ENCODE measurements at places on chromosomes 5 and 9. TPM values are rescaled to one million over a fixed set of nuclear protein-coding genes. Genes with fewer than 3 reads are reported as not detected.
A peak's percentile ranks its signal among the peaks of the same experiment; 100 is the strongest.

- H3K27me3 ChIP-seq, result no peaks in the 10 kb centered on the region
- no peaks in the 10 kb centered on the region for H3K4me1 ChIP-seq
- H3K36me3 ChIP-seq, result no peaks in the 10 kb centered on the region
- no peak for DNase-seq
Observed at GRCh38 chr5:74623006-74623611, 17.4 kb downstream of the ENC1 start.

DNA sequence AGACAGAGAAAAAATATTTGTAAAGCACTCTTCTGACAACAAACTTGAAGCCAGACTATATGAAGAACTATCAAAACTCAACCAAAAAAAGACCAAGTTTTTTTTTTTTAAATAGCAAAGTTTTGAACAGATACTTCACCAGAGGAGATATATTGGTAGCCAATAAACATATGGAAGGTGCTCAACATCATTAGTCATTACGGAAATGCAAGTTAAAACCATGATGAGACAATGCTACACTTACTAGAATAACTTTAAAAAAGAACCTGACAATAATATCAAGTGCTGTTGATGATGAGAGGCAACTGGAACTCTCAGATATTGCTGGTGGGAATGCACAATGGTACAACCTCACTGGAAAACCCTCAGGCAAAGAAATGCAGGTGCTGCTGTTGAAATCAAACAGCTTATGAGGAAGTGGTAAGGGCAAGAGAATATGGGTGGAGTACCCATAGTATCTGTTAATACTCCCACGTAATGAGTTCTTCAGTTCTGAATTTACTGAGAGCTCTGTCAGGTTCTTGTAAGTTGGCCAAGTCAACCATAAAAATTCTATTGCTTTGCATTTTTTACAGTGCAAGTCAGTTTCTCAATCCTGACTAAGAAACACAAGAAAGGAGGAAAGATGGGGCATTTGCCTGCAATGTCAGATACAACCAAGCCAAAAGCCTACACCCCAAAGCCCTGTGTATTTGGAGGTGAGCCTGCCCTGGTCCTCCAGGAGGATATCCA, 87.3 kb upstream of the GNAQ start:
- H3K4me3 ChIP-seq, result no peak overlapping the region
- no peaks in the 10 kb centered on the region for H3K4me1 ChIP-seq
- DNase-seq, result no peak
- H3K27me3 ChIP-seq, result no peaks in the 10 kb centered on the region

- no peak for DNase-seq
- no peaks in the 10 kb centered on the region for H3K36me3 ChIP-seq
- H3K27me3 ChIP-seq, result no peaks in the 10 kb centered on the region
Observed at GRCh38 chr5:56247592-56247991, 14.5 kb upstream of the ANKRD55 start.

GRCh38 chr5:6342689-6343315, 35.5 kb downstream of the MED10 start:
- H3K27ac ChIP-seq, result no peak overlapping the region
- no peak for DNase-seq
- no peaks in the 10 kb centered on the region for H3K27me3 ChIP-seq
- H3K4me3 ChIP-seq, result no peak overlapping the region
- no peaks in the 10 kb centered on the region for H3K4me1 ChIP-seq

DNA sequence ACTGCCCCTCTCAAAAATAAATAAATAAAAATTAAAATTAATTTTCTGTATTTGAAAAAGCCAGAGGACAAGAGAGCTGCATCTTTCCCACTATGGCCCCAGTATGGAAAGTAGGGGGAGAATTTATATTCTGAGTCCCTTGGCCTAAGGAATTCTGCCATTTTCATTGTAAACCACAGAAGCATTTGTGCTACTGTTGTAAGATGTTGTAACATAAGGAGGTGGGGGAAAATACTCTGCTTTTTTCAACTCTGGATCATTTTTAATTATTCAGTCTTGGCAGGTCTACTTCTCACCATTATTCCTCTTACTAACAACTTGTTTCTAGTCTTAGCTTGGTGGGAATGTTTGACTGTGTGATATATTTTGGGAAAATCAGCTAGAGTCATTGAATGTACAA, 52.3 kb upstream of the APC start:
- no peak overlapping the region for H3K4me3 ChIP-seq
- no peaks in the 10 kb centered on the region for H3K36me3 ChIP-seq
- no peaks in the 10 kb centered on the region for H3K4me1 ChIP-seq
- no peaks in the 10 kb centered on the region for H3K27me3 ChIP-seq

DNA sequence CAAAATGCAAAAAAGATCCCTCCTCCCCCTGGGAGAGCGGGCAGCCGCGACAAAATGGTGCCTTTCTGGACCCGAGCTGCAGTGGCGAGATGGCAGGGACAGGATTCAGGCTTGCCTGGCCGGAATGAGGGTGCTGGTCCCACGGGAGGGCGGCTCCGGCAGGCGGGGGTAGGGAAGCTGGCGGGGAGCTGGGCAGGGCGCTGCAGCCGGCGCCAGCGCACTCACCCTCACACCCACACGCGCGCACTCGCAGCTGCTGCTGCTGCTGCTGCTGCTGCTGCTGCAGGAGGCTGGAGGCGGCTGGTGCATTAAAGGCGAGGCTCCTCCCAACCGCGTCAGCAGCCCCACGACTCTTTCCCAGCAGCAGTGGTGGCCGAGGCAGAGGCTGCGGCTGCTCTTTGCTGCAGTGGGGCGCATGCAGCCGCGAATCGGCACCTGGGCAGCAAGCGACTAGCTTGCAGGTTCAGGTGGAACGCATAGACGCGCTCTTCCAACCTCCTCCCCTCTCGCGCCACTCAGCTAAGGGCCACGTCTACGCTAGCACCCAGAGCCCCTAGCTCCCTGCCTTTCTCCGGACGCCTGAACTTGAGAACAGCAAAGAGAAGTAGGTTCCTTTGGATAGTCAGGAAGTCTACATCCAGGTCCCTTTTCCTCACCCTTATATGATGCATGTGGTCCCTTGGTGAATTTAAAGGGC, at the start of gene PPP2R2B:
Gene PPP2R2B (minus strand): TSS at position 282 of the 697 bp plus-strand sequence.
- H3K27me3 ChIP-seq, result no peaks in the 10 kb centered on the region
- peak; percentile 78 for DNase-seq
- H3K27ac ChIP-seq, result peak within 1 kb of the TSS; percentile 78

- H3K4me3 ChIP-seq, result no peak overlapping the region
- peaks cover 8% of the 10 kb centered on the region for H3K36me3 ChIP-seq
- no peak overlapping the region for H3K27ac ChIP-seq
- no peaks in the 10 kb centered on the region for H3K27me3 ChIP-seq
- DNase-seq, result no peak
Observed at GRCh38 chr9:33364127-33364526, 38.2 kb downstream of the AQP7 start.

GRCh38 chr9:95067897-95068296, 249.6 kb downstream of the FANCC start:
- no peak for DNase-seq
- peak overlapping the region; percentile 69 for H3K27ac ChIP-seq
- peaks cover 2% of the 10 kb centered on the region for H3K36me3 ChIP-seq

DNA sequence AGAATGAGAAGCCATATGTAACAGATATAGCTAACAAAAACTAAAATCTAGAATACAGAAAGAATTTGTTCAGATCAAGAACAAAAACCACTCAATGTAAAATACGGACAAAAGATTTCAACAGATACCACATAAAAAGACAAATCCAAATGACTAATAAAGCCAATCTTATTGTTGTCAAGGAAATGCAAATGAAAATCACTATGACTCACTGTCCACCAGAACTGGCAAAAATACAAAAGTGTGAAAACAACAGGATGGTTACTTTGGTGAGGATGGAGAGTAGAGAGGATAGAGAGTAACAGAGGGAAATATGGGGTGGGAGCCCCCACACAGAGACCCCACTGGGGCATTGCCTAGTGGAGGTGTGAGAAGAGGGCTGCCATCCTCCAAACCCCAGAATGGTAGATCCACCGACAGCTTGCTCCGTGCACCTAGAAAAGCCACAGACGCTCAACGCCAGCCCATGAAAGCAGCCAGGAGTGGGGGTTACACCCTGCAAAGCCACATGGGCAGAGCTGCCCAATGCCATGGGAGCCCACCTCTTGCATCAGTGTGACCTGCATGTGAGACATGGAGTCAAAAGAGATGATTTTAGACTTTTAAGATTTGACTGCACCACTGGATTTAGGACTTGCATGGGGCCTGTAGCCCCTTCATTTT, 15.2 kb upstream of the RHOBTB3 start:
- H3K27me3 ChIP-seq, result no peaks in the 10 kb centered on the region
- no peaks in the 10 kb centered on the region for H3K4me1 ChIP-seq
- no peak for DNase-seq
- no peak overlapping the region for H3K27ac ChIP-seq

GRCh38 chr5:64451551-64451950, 54.3 kb upstream of the RGS7BP start:
- no peak overlapping the region for H3K4me3 ChIP-seq
- DNase-seq, result no peak
- H3K27me3 ChIP-seq, result no peaks in the 10 kb centered on the region
- H3K4me1 ChIP-seq, result no peaks in the 10 kb centered on the region
- H3K36me3 ChIP-seq, result no peaks in the 10 kb centered on the region
- H3K27ac ChIP-seq, result no peak overlapping the region

DNA sequence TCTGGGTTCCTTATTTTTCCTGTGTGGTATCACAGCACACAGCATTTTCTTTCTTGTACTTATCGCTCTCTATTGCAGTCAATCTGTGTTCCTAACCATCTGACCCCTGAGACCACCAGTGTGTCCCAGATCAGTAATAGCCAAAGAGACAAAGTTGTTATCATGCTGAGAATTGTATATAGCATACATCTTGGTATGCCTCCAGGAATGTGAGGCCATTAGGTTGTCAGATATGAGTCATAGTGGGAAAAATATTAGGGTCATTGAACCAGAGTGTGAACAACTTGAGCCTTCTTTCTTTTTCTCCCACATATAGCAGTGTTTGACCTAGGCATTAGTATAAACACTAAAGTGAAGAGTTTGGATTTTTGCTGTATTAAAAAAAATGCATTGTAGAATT, 106.3 kb downstream of the NDUFAF2 start:
- no peak for DNase-seq
- H3K36me3 ChIP-seq, result no peaks in the 10 kb centered on the region
- no peaks in the 10 kb centered on the region for H3K27me3 ChIP-seq
- H3K4me1 ChIP-seq, result no peaks in the 10 kb centered on the region
- H3K27ac ChIP-seq, result no peak overlapping the region

DNA sequence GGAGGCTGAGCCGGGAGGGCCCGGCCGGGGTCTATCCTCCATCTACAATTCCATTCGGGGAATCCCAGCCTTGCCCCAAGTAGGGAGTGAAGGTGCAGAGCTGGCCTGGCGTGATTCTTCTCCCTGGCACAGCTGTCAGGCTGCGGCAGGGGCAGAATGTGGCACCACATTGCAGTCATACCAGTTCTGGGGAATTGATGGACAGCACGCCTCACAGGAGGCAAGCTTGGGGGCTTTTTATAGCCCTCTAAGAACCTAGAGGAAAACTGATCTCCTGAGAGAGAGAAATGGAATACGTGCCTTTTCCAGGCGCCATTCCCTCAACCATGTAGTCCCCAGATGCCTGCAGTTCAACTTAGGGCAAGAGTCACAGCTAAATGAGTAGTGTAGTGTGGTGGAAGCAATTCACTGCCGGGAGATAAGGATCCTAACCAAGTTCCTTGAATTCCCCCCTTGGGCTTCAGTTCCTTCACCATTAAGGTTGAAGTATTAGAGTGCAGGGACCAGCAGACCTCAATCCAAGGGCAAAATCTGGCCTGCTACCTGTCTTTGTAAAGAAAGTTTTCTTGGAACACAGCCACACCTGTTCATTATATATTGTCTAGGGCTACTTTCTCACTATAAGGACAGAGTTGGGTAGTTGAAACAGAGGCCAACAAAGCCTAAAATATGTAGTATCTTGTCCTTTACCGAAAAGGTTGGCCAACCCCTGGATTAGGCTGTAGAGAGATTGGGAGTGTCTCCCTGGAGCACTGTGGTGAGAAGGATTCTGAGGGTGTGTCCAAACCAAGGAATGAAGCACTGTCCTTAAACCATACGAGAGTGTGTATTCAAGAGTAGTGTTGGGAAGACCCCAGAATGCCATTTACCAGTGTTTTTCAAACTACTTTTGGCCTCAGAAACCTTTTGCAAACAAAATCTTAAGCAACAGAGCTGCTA, 10.6 kb downstream of the AFAP1L1 start:
- no peak for DNase-seq
- no peak overlapping the region for H3K27ac ChIP-seq
- no peaks in the 10 kb centered on the region for H3K36me3 ChIP-seq
- H3K4me1 ChIP-seq, result no peaks in the 10 kb centered on the region
- H3K27me3 ChIP-seq, result no peaks in the 10 kb centered on the region
- H3K4me3 ChIP-seq, result no peak overlapping the region

GRCh38 chr9:86274821-86275643, 7.3 kb downstream of the ISCA1 start:
- H3K27me3 ChIP-seq, result no peaks in the 10 kb centered on the region
- H3K4me1 ChIP-seq, result no peaks in the 10 kb centered on the region
- no peak overlapping the region for H3K27ac ChIP-seq

DNA sequence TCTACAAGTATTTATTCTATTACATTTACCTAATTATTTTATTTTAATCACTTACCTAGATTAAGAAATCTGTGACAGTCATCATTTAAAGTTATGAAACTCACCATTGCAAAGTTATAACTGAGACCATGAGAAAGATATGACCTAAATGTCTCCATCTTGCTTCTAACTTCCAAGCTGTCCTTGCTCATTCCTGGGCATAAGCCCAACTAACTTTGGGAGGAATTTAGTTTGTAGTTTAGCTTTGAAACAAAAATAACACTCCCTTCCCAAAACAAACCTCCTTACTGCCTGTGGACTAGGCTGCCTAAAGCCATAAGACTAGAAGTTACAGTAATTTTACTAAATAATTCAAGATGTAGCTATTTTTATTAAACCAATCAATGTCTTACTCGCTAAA, 195.6 kb upstream of the RAI14 start:
- H3K27ac ChIP-seq, result no peak overlapping the region
- H3K27me3 ChIP-seq, result no peaks in the 10 kb centered on the region
- H3K36me3 ChIP-seq, result no peaks in the 10 kb centered on the region
- no peak for DNase-seq

GRCh38 chr5:112371067-112371466, 48.0 kb downstream of the EPB41L4A start:
- no peak overlapping the region for H3K4me3 ChIP-seq
- no peaks in the 10 kb centered on the region for H3K36me3 ChIP-seq
- no peak for DNase-seq
- H3K27ac ChIP-seq, result no peak overlapping the region
- H3K27me3 ChIP-seq, result no peaks in the 10 kb centered on the region

- H3K36me3 ChIP-seq, result peaks cover 6% of the 10 kb centered on the region
- no peak overlapping the region for H3K27ac ChIP-seq
- H3K4me3 ChIP-seq, result no peak overlapping the region
- no peaks in the 10 kb centered on the region for H3K27me3 ChIP-seq
Observed at GRCh38 chr9:5144217-5144616, 41.2 kb downstream of the INSL6 start.

ADCY2 gene
- total RNA-seq, result 9.3 TPM

GRIA1 gene
- total RNA-seq, result 6.5 TPM

DNAJC21 gene
- total RNA-seq, result 40.4 TPM

TAS2R1 gene
- total RNA-seq, result not detected

TXNDC8 gene
- not detected for total RNA-seq

PDE8B gene
- 42.6 TPM for total RNA-seq

IFNK gene
- not detected for total RNA-seq

RNF180 gene
- total RNA-seq, result 29.2 TPM

PCDHGA10 gene
- total RNA-seq, result 6.1 TPM

TAF11L5 gene
- not detected for total RNA-seq

FREM1 gene
- total RNA-seq, result 14.0 TPM

INSL6 gene
- not detected for total RNA-seq

GRXCR2 gene
- total RNA-seq, result not detected

TEX48 gene
- not detected for total RNA-seq

WDR38 gene
- not detected for total RNA-seq

CTNNAL1 gene
- total RNA-seq, result 44.2 TPM

PCDHB14 gene
- 10.1 TPM for total RNA-seq

RAB24 gene
- total RNA-seq, result 19.6 TPM
